Activated naive CD8-positive, alpha-beta T cell treated with anti-CD3 and anti-CD28 coated beads, Interleukin-2, amount 10 ng/mL, durations not matched to agents 7 days and 5 days (primary cell): ENCODE measurements at places on chromosomes 4 and X. TPM values are rescaled to one million over a fixed set of nuclear protein-coding genes. Genes with fewer than 3 reads are reported as not detected.

DNA sequence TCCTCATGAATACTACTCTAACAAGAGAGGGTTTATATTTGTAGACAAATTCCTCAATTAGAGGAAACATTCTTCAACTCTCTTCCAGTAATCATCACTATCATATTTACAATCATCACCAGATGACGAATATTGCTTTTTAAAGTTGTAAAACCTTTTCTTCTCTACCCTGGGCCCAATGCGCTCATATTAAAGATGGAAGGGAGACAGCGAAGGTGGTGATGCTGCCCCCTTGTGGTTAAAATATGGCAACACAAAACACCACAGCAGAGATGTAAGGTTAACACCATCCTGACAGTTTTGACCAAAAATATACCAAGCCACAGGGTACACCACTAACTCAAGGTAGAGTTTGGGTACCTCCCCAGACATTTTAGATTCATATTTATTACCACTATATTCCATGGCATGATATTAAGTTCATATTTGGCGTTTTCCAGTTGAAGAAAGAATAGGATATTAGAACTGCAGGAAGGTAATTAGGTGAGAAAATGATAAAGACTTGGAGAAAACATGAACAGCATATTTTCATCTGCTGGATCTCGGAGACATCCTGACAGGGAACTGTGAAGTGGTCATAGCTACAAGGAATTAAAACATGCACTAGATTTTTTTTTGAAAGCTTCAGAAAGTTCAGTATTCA is 72.8 kb downstream of the SLC9A7 start:
- no peak overlapping the region for H3K27ac ChIP-seq
- no peaks in the 10 kb centered on the region for H3K4me1 ChIP-seq

DNA sequence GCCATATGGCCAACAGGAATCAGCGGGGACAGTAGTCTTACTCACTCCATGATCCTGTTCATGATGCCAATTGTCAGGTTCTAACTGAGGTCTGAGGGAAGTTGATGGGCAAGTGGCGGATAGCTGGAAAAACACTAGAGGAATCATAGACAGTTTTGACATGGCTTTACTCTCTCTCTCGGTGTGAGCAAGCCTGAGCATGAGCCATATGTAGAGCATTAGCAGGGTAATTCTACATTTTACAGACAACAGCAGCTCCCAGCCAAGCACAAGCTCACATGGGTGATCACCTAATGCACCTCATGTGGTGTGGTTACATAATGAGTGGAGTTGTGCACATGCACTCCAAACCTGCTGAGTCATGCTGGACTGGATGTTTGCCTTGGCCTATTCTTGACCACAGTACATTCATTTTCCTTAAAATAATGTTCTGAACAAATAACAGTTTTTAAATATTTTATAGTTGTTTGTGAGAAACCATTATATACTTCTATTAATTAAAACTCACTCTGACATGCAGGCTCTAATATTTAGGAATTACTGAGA is 429.2 kb downstream of the GPAT3 start:
- H3K36me3 ChIP-seq, result no peaks in the 10 kb centered on the region
- no peak for DNase-seq
- no peak overlapping the region for H3K27ac ChIP-seq
- no peaks in the 10 kb centered on the region for H3K4me1 ChIP-seq
- H3K4me3 ChIP-seq, result no peak overlapping the region

GRCh38 chrX:149469406-149469805 is 35.7 kb downstream of the IDS start:
- H3K27ac ChIP-seq, result no peak overlapping the region
- H3K27me3 ChIP-seq, result peaks cover 3% of the 10 kb centered on the region
- H3K4me1 ChIP-seq, result peaks cover 4% of the 10 kb centered on the region
- no peaks in the 10 kb centered on the region for H3K36me3 ChIP-seq
- no peak overlapping the region for H3K4me3 ChIP-seq

DNA sequence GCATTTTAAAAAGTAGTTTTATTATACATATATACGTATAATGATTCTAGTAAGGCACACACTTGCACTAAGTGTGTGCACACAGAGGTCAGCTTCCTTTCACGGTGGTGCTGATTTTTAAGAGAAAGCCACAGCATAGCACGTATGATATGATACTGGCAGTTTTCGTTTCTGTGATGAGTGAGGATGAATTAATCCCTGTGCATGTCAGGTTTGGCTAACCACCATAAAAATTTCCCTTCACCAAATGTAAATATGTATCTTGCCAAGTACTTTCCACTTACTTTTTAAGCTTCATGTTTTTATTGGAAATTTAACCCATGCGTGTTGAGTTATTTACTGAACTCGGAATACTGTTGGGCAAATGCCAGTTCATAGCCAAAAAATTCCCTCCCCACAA is 84.6 kb downstream of the SYNPO2 start:
- H3K4me3 ChIP-seq, result no peak overlapping the region
- H3K36me3 ChIP-seq, result peaks cover 2% of the 10 kb centered on the region
- peaks cover 2% of the 10 kb centered on the region for H3K4me1 ChIP-seq
- peaks cover 2% of the 10 kb centered on the region for H3K27me3 ChIP-seq
- DNase-seq, result no peak
- H3K27ac ChIP-seq, result no peak overlapping the region

DNA sequence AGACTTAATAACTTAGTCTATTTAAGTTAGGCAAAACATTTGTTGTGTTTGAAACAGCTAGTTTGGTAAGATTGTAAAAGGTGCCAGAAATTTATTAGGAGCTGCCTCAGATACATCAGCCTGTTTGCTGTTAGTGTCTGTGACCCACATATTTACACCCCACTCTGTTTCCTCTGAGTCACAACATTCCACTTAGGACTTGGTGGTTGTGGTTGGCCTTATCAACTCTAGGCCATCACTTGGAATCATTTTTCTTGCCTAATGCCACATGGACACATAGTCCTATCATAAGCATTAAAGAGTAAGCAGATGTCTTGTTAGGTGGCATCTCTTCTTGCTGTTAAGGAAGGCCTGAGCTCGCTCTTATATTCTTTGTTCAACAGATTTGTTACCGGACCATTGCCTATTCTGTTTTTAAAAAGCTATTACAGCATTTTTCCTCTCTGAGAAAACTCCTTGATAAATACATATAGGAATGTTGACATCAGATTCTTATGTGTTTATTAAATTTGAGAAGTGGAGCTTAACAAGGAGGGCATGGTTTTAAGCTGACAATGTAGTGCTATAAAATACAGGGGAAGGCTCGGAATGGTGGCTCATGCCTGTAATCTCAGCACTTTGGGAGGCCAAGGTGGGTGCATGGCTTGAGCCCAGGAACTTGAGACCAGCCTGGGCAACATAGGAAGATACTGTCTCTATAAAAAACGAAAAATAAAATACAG is 51.2 kb upstream of the PGRMC2 start:
- no peak overlapping the region for H3K27ac ChIP-seq
- no peaks in the 10 kb centered on the region for H3K36me3 ChIP-seq
- no peaks in the 10 kb centered on the region for H3K27me3 ChIP-seq
- H3K4me3 ChIP-seq, result no peak overlapping the region
- no peak for DNase-seq
- H3K4me1 ChIP-seq, result no peaks in the 10 kb centered on the region

DNA sequence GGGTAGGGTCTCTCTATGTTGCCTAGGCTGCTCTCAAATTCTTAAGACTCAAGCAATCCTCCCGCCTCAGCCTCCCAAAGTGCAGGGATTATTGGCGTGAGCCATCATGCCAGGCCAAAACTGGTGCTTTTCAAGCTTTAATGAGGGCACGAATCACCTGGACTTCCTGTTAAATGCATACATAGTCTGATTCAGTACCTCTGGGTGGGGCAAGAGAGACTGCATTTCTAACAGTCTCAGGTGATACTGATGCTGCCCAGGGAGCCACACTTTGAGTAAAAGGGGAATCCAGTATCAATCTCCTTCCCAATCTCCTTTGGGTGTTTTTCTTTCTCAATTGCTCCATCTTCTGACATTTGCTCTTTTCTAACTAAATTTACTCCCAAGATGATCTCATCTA is 96.5 kb downstream of the SH3RF1 start:
- H3K27me3 ChIP-seq, result peaks cover 4% of the 10 kb centered on the region
- no peak for DNase-seq
- H3K27ac ChIP-seq, result no peak overlapping the region
- no peak overlapping the region for H3K4me3 ChIP-seq

- no peak for DNase-seq
- no peaks in the 10 kb centered on the region for H3K27me3 ChIP-seq
- H3K4me1 ChIP-seq, result peaks cover 4% of the 10 kb centered on the region
Observed at GRCh38 chrX:16804923-16805464, 18.7 kb downstream of the TXLNG start.

- H3K27ac ChIP-seq, result no peak overlapping the region
- peaks cover 10% of the 10 kb centered on the region for H3K36me3 ChIP-seq
- H3K4me1 ChIP-seq, result peaks cover 9% of the 10 kb centered on the region
- DNase-seq, result no peak
Observed at GRCh38 chr4:68466751-68467150, 19.5 kb downstream of the TMPRSS11E start.

DNA sequence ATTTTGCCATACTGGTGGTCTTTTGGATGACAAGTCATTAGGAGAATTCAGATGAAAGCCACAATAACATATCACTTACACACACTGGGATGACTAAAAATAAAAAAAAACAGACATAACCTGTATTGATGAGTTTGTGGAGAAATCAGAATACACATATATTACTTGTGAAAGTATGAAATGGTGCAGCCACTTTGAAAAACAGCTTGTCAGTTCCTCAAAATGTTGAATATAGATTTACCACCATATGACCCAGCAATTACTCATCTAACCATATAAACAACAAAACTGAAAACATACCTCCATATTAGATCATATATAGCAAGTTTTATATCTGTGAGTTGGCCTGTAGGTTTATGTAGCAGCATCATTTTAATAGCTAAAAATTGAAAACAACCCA is 608.7 kb downstream of the TLL1 start:
- no peak overlapping the region for H3K27ac ChIP-seq
- DNase-seq, result no peak
- no peaks in the 10 kb centered on the region for H3K4me1 ChIP-seq
- no peak overlapping the region for H3K4me3 ChIP-seq
- H3K27me3 ChIP-seq, result no peaks in the 10 kb centered on the region

- H3K27me3 ChIP-seq, result no peaks in the 10 kb centered on the region
- DNase-seq, result no peak
- no peaks in the 10 kb centered on the region for H3K4me1 ChIP-seq
- no peak overlapping the region for H3K27ac ChIP-seq
- H3K36me3 ChIP-seq, result no peaks in the 10 kb centered on the region
Observed at GRCh38 chrX:71953391-71953790, 42.7 kb downstream of the NHSL2 start.

Gene TGIF2LX
- not detected for total RNA-seq

Gene RNF175
- total RNA-seq, result not detected
